Activated CD4-positive, alpha-beta T cell treated with anti-CD3 and anti-CD28 coated beads for 36 hours (primary cell): ENCODE measurements at places on chromosomes 16 and 17. TPM values are rescaled to one million over a fixed set of nuclear protein-coding genes. Genes with fewer than 3 reads are reported as not detected.

LRRC75A gene
- 1.2 TPM for total RNA-seq

TEKT1 gene
- total RNA-seq, result not detected

C1QTNF8 gene
- not detected for total RNA-seq

GRCh38 chr17:8701754-8702153 is 42.9 kb downstream of the CCDC42 start:
- H3K27me3 ChIP-seq, result peaks cover 19% of the 10 kb centered on the region
- DNase-seq, result no peak
- no peak overlapping the region for H3K4me3 ChIP-seq
- no peak overlapping the region for H3K27ac ChIP-seq

- no peak overlapping the region for H3K27ac ChIP-seq
- no peak overlapping the region for H3K4me3 ChIP-seq
- DNase-seq, result no peak
- H3K4me1 ChIP-seq, result peaks cover 52% of the 10 kb centered on the region
- H3K36me3 ChIP-seq, result no peaks in the 10 kb centered on the region
These were observed 81.5 kb downstream of the GAS7 start for GRCh38 chr17:10116753-10117420.
